Stimulated activated CD8-positive, alpha-beta memory T cell treated with anti-CD3 and anti-CD28 coated beads, Interleukin-7, amount 100 ng/mL, for 4 hours (primary cell): ENCODE measurements at places on chromosomes 6 and 20.

- no peak for DNase-seq
Measured at GRCh38 chr6:154510144-154510905, at the start of gene CNKSR3. CNKSR3 (minus strand) TSS chr6:154510685; CDS start chr6:154510114, 571 bp downstream.

- DNase-seq, result no peak
Measured at GRCh38 chr6:139605350-139605749, 230.9 kb upstream of the CITED2 start.

DNA sequence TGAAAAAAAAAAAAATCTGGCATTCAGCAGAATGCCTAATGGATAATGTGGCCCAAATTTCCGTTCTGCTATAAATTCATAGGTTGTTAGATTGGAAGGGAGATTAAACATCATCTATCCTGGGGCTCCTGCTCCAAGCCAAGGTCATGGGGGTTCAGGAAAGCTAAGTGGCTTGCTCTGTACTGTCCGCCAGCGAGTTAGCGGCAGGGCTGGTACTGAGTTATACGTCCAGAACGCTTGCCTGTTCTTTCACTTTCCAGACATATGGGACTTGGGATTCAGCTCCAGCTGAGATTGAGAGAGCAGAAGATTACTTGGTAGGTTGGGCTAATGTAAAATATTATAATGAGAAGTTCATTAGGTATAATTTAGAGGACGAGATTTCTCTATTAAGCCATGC, 858 bp downstream of the RWDD1 start:
- DNase-seq, result no peak

DNA sequence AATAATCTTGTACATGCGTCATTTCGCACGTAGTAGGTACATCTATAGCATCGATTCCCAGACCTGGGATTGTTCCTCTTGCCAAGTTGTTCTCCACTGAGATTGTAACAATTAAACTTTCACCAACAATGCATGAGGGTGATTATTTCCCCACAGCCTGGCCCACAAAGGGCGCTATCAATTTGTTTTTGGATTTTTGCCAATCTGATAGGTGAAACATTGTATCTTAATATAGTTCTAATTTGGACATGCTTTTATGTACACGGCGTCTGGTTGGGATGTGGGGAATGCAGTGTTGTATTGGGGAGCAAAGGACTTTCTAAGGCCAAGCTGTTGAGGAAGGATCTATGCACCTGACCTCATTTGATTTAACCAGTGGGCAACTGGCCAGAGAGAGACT, 59.5 kb downstream of the VEGFA start:
- DNase-seq, result no peak

DNA sequence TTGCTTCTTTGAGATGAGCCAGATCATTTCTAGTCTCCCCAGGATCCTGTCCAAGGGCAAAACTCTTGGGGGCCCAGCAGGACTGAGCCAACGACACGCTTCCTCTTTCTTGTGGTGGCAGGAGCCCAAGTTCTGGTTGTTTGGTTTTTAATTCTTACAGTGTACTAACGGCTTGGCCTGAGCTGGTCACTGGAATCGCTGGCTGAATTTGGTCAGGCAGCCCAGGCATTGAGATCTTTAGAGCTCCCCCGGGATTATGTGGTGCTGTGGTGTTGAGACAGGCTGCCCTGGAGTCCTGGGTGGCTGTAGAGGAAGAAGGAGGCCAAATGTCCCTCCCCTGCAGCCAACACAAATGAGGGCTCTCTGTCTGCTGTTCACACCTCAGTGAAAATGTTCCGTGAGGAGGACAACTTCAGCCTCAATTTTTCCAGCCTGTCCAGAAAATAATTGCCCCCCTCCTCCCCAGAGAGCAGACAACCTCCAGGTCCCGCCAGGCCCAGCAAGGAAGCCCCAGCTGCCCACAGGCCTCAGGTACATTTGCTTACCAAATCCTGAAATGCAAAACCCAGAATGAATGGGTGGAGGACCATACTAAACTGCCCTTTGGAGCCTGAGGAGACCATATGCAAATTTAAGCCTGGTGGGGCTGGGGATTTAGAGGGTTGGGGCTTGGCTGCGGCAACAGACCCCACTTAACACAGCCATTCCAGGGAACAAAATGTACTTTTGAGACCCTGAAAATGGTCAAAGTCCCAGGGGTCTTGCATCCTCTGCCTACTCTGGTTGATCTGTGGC, 23.6 kb downstream of the BNIP5 start:
- no peak for DNase-seq

- no peak for DNase-seq
Measured at GRCh38 chr6:6659600-6660327, 71.2 kb downstream of the LY86 start.

- no peak for DNase-seq
Measured at GRCh38 chr6:145135702-145136101, 599.6 kb downstream of the EPM2A start.

DNA sequence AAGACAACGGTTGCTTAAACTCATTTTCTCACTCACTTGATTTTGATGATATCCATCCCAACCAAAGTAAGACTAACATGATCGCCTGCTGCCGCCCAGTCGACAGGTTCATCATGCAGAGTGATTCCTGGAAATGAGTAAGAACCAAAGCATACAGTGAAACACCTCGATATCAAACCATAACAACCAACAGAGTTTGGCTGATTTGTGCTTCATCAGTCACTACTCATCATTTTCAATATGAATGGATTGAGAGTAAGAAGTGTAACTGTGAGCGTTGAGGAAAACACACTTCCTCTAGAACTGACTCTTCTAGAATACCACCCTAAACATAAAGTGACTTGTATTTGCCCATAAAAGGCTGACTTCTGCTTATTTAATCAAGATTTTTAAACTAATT, 29.2 kb upstream of the ALDH8A1 start:
- no peak for DNase-seq

DNA sequence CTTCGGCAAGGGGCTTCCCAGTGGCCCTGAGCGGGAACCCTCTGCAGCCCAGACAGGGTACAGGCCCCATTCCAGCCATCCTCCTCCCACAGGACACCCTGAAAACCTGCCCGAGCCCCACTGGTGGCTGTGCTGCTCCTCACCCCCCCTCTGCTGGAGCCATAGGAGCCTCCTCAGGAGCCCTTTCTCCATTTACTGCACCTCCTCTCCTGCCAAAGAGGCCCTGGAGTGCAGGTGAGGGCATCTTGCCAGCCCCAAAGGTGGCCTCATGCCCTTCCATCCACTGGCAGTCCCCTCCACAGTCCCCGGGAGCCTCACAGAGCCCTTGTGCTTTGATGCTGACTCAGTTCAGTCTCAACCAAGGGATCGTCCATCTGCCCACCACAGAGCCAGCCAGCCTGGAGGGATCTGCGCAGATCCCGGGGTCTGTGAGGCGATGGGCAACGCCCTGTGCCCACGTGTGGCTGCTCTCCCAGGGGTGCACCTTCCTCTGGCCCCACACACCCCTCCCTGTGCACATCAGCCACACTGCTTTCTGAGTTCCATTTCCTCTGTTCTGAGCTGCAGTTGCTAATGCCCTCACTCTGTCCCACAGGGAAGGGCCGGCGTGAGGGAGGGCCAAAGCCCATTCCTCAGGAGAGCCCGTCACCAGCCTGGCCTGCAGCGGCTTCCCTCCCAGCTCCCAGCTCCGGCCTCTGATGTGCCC, 228.5 kb downstream of the DLL1 start:
- DNase-seq, result no peak

- DNase-seq, result no peak
Measured at GRCh38 chr6:18507561-18507960, 120.4 kb downstream of the RNF144B start.

DNA sequence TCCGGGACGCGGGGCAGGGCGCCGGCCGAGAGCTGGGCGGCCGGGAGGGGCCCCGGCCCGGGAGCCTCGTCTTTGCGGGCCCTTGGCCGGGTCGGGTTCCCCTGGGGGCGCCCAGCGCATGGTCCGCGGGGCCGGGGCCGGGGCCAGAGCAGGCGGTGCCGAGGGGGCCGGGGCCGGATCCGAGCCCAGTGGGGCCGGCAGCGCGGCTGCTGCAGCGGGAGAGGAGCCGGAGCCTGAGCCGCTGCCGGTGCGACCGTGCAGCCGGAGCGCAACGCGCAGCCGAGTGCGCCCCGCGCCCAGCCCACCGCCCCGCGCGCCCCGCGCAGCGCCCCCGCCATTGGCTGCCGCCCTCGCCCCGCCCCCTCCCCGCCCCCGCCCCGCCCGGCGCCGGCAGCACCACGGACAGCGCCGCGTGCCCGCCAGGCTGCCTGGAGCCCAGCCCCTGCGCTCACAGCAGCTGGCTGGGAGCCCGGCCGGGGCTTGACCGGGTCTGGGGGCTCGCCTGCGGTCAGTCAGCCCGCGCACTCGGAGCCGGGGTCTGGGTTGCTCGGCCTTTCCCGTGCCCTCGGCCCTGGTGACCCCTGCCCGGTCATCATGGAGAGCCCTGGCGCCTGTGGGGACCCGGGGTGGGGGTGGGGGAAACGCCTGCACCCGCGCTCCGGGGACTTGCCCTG, at the start of gene HRH3:
Gene HRH3, minus strand, starts transcription at position 287 of the 674 bp plus-strand sequence. CDS start 308 bp downstream, outside the sequence.
- DNase-seq, result no peak

- no peak for DNase-seq
Measured at GRCh38 chr20:22515264-22515663, 69.1 kb downstream of the FOXA2 start.

- DNase-seq, result no peak
Measured at GRCh38 chr6:157325069-157325805, 1.9 kb upstream of the TMEM242 start.

- DNase-seq, result no peak
Measured at GRCh38 chr6:163209005-163209404, 205.5 kb upstream of the QKI start.

GRCh38 chr6:112049026-112049799, 4.7 kb upstream of the CCN6 start:
- DNase-seq, result no peak

DNA sequence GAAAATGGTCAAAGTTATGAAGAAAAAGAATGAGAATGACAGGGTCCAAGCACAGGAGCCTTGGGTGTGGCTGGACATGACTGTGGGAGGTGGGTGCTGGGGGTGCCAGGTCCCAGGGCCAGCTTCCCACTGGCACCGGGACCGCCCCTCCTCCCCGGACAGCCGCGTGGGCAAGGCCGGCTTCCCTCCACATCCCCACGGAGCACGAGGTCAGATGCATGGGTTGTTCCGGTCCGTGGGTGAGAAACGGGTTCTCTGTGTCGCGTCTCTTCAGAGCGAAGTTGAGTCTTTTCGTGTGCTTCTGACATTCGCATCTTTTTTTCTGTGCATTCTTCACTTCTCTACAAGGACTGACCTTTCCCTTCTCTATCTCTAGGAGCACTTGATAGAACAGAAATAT, 30.1 kb downstream of the KIF25 start:
- no peak for DNase-seq

DNA sequence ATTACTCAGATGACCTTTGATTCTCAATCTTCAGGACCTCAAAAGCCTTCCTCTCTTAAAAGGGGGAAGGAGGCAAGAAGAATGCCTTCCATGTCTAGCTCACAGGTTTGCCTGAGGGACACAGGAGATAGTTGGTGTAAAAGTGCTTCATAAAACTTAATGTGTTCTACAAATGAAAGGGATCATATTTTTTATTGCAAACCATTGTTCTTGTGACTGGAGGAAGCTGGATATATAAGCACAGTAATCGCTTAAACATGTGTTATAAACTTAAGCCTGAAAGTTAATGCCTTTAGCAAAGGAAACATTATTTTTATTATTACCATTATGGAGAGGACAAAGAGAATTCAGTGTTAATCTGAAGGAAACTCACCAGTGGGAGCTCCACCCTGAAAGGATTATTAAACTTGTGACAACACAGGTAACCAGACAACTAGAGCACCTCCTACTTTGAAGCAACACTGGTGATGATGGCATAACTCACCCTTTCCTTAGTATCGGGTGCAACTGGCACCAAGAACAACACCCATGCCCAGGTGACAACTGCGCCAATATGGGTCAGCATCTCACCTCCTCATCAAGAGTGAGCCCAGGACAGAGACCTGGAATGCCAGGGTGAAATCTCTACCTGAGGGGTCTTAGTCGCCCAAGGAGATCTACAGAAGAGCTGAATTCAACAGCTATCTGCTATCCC, 288.7 kb upstream of the PRDM1 start:
- DNase-seq, result no peak

DNA sequence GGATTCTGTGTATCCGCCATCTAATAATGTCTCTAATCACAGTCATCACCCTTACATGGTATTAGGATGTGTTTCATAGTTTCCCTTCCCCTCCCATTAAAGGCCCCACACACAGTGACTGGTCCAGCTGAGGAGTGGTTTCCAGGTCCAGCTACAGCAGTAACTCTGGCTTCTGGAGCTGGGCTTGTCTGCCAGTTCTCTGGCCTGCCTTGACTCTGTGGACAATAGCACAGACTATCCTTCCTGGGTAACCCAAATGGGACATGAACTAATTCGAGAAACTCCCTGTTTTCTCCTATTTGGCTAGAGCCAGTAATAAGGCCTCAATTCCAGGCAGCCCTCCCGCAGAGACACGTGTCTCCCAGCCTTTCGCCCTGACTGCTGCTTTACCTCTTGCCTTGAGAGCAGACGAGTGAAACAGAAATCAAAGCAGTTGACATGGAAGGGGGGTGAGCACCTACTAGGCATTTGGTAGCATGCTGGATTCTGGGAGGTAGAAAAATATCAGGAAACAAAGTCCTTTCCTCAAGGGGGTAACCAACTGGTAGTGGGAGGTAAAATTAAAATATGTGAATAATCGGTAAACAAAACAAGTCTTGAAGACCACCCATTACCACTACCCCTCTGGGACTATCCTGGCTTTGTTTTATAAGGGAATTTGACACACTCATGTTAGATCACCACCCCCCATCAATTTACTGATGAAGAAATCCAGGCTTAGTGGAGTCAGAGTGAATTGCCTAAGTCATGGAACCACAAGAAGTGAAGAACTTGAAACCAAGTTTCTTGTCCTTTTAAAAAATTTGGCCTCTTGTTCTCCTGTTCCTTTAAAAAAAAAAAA, 1.2 kb downstream of the TRAF3IP2 start:
- no peak for DNase-seq

DNA sequence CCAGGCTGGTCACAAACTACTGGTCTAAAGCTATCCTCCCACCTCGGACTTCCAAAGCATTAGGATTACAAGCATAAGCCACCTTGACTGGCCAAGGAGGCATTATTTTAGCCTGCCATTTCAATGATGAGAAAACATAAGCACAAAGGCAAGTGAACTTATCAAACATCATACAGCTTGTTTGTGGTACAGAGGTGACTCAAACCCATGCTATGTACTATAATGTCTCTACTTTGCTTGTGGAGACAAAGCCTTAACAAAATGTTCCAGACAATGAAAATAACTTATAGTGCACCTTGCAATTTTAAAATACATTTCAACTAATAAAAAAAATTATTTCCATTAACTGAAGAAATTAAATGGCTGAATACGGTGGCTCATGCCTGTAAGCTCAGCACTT, 26.2 kb downstream of the HDAC2 start:
- DNase-seq, result no peak
